ENCODE measurements at places on chromosomes 7 and 10. TPM values are rescaled to one million over a fixed set of nuclear protein-coding genes. Genes with fewer than 3 reads are reported as not detected.

DNA sequence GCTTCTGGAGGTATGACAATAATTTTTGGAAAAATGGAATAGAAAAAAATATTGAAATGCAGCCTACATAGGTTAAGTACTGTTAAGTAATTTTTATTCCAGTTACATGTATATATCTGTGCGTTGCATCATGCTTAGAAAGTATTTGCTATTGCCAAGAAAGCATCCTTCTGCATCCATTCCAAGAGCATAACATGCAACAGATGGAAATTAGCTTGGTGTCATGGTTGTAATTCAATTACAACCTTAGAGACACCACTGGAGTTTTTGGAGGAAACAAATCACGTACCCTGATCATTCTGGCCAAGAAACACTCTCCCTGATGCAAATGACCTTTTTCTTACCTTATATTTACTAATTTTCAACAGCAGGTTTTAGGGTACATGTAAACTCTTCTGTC is 1.7 kb downstream of the AKR1B1 start:
- no peaks in the 10 kb centered on the region for H3K36me3 ChIP-seq
- no peak overlapping the region for H3K27ac ChIP-seq
- H3K4me1 ChIP-seq = peaks cover 3% of the 10 kb centered on the region
- no peaks in the 10 kb centered on the region for H3K27me3 ChIP-seq
- no peak overlapping the region for H3K4me3 ChIP-seq

TAS2R40 gene
- not detected for total RNA-seq

- H3K4me1 ChIP-seq = no peaks in the 10 kb centered on the region
- no peaks in the 10 kb centered on the region for H3K27me3 ChIP-seq
- no peaks in the 10 kb centered on the region for H3K36me3 ChIP-seq
- DNase-seq = no peak
Measured at GRCh38 chr7:80500325-80500724, 11.5 kb downstream of the GNAT3 start.

- no peaks in the 10 kb centered on the region for H3K27me3 ChIP-seq
- H3K4me3 ChIP-seq = no peak overlapping the region
Measured at GRCh38 chr7:38291117-38291647, 17.7 kb upstream of the TARP start.

SYT15B gene
- total RNA-seq = not detected

CASP7 gene
- 4.1 TPM for total RNA-seq

NPFFR1 gene
- 0.06 TPM for total RNA-seq
